ENCODE measurements at places on chromosomes 7 and 10.

GRCh38 chr10:9140373-9140772, 1085.9 kb downstream of the GATA3 start:
- no peak for DNase-seq

- DNase-seq, result peak; percentile 32
Measured at GRCh38 chr7:149872419-149873073, 1.2 kb upstream of the ATP6V0E2 start.

GRCh38 chr7:104174798-104175197, 33.0 kb downstream of the ORC5 start:
- DNase-seq, result no peak

DNA sequence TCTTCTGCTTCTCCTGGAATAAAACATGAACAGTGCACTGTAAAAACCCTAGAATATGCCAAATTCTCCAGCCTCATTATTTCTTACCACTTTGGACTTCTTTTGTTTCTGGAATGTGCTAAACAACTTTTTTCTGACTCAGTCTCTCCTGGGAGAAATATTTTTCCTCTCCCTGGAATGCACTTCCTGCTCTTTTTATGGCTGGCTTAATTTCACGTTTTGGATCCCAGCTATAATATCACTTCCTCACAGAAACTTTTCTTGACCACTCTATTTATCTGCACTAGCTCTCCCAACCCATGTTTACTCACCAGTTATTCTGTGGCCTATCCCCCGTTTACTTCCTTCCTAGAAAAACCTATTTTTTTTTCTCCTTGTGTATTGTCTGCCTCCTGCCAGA, 26.7 kb downstream of the ABCB5 start:
- no peak for DNase-seq

DNA sequence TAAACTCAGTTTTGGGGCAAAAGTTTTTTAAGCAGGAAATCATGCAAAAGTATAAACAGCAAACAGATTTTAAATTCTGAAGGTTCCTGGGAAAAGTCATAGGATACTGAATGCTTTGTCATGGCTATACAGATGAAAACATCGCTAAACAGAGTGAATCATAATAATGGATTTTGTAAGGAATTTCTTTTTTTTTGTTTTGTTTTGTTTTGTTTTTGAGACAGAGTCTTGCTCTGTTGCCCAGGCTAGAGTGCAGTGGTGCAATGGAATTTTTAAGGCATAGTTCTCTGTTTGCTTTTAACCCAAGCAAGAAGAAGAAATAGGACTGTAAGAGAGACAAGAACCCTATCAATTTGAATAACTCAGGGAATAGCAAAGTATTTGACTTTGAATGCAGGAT, 285.3 kb downstream of the NRG3 start:
- no peak for DNase-seq

- no peak for DNase-seq
Measured at GRCh38 chr10:120962756-120963593, 111.8 kb downstream of the WDR11 start.

DNA sequence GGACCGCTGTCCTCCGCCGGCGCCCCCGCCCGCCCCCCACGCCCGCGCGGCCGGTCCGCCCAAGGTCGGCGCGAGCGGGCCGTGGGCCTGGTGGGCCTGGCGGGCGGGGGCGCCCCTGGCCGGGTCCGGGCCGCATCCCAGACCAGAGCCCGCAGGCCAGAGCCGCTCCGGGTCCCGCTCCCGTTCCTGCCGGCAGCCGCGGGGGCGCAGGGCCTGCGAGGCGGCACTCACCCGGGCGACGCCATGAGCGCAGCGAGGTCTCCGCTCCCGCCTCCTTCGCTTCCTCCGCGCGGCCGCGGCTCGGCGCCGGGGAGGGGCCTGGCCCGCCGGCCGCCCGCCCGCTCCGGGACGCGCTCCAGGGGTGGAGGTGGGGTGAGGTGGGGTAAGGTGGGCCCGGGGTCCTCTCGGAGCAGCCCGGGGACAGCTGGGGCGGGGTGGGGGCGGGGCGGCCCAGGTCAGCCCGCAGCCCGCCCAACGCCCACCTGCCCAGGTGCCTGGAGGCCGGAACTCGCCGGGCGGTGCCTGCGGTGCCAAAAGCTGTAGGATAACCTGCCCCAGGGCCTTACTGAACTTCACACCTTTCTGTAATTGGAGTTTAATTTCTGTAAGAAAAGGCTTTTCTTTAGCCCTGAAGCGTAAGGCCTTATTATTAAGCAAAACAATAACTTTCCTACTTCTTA, at the start of gene URGCP:
Gene URGCP, minus strand, starts transcription at position 266 of the 680 bp plus-strand sequence. Its CDS starts 21 bp downstream, at position 245.
- DNase-seq, result peak; percentile 54

GRCh38 chr10:80449520-80449919, 4.6 kb upstream of the TSPAN14 start:
- DNase-seq, result no peak

DNA sequence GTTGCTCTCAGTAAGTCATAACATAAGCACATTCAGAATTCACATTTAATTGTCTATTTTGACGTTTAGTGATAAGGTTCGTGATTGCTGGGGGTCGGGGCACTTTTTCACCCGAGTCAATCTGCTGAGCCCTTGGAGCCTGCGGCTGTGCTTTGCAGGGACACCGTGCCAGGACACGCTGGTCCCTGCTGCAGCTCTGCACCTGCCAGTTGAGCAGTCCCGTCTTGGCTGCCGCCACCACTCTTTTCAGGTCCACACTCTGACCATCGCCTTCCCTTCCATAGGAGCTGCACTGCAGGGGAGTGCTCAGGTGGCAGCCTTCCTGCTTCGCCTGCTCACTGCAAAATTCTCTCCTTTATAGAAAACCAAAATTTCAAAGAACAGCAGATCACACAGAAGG, 36.4 kb downstream of the CUL1 start:
- DNase-seq, result no peak

GRCh38 chr10:200405-200804, 65.2 kb downstream of the ZMYND11 start:
- no peak for DNase-seq
